Forelimb muscle (tissue), 1 donor: ENCODE measurements at places on chromosomes 16 and 17. TPM values are rescaled to one million over a fixed set of nuclear protein-coding genes. Genes with fewer than 3 reads are reported as not detected.

Gene PSKH1
- polyA plus RNA-seq, result 21.0 TPM

DNA sequence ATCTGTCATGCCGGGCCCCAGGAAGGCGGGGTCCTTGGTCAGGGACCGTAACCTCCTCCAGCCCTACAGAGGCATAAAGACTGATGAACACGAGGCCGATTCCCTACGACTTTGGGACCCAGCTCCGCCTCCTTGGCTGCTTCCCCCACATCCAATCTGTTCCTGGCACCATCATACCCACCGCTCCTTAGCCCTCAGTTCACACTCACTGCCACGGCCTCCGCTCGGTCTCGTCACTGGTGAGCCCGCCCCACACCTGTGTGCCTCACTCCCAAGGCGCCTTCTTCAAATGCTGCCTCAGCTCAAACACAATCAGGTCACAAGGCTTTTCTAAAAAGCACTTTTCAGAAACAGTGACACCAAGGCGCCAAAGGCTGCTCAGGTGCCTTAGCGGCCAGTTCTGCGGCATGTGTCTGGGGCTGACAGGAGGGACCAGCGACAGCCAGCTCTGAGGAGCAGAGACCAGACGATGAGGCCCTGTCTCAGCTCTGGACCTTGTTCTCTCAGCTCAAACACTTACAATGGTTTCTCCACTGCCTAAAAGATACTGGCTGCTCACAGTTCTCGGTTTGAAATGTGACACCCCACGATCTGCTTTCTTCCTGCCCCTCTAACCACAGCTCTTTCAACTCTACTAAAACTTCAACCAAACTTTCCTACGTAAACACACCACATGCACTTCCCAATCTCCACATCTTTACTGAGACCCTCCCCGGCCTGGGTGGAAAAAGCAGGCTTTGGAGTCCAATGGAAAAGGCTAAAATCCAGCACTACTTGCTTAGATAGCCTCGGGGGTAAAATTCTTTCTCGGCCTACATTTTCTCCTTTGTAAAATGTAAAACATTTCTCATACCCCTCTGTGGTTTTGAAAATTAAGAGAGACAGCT, 33.2 kb downstream of the CYB5D2 start:
- DNase-seq, result no peak

- no peak for DNase-seq
These were observed 655 bp upstream of the NPTX1 start for GRCh38 chr17:80476877-80477646.

GRCh38 chr17:7393613-7394451, 493 bp downstream of the PLSCR3 start:
- no peak for DNase-seq

DNA sequence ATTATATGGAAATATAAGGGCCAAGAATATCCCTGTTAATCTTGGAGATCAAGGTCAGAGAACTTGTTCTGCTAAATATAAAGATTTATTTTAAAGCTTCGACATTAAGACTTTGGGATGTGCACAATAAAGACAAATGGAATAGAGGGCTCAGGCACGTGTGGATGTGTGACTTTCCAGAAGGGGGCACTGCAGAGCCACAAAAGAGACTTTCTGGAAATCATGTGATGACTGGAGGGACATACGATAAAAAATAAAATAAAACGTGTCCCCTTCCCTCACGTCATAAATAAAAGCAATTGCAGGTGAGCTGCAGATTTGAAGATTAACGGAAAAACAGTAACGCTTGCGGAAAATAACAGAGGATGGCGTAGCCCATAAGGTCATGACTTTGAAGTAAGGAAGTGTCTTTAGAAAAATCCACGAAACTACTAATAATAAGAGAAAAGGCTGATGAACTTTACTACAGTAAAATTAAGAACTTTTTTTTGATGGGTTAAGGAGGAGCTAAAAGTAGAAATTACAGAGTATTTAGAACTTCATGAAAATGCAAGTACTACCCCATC, 9.4 kb upstream of the ENGASE start:
- DNase-seq, result no peak

DNA sequence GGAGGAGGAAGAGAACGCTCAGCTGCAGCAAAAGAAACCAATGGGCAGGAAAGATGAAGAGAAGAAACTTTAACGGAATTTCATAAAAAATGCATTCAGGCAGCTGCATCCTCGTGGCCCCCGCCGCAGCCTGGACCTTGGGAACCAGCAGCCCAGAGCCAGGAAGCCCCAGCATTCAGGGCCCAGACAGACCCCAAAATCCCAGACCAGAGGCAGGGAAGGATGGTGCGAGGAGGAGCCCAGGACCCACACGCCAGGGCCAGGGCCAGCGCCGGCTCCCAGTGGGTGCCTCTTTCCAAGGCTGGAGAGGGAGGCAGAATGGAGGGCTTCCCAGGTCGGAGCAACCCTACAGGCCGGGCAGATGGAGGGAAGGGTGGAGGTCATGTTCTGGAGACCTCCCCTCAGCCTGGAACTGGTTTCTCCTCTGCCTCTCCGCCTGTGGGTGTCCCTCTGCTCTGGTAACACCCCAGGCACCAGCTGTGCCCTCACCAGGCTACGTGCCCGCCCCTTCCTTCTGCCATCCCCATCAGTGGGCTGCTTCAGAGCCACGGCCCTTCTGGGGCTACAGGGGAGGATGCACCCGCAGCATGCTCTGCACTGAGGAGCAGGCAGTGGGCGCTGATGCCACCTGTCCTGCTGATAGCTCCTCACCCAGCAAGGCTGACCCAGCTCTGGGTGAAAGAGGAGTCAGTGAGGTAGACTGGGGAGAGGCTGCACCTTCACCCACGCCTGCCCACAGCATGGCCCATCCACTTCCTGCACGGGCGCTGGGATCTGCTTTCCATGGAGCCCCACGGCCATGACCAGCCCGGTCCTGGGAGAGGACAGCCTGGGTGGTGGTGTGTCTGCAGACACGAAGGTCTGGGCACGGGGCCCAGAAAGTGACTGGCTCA, 1.2 kb upstream of the MIF4GD start:
- no peak for DNase-seq

Gene CD300E
- polyA plus RNA-seq, result 0.04 TPM

Gene EPX
- 0.59 TPM for polyA plus RNA-seq

DNA sequence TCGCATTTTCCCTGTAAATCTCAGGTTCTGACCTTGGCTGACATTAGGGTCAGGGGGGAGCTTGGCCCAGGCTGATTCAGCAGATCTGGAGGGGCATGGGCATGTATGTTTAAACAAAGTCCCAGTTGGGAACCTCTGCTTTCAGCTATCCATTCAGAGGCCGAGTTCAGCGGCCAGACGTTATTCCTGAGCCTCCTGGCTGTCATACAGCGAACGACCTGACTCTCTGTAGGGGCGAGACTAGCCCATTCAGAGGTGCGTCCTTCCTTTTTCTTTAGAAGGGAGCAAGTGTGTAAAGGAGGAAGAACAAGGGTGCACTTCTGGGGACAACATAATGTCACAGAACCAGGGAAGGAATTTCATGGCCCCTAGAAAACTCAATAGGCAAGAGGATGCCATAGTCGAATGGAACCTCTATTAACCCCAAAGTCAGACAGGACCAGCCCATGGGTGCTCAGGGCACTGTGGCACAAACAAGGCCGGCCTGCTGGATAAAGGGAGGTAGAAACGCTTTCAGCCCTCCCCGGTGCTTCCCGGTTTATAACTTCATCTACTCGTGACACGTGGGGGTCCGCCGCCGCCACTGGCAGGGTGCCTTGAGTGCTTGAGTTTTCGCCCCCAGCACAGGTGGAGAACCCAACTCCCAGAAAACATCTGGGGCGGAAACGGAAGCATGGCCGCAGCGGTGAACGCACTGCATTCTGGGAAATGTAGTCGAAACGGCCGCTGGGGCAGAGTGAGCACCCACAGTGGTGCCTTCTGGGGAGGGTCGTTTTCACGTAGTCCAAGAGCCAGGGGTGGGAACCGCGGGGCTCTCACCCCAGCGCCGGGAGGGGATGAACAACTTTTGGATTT, 33.2 kb upstream of the PLCG2 start:
- DNase-seq, result peak; percentile 35

DNA sequence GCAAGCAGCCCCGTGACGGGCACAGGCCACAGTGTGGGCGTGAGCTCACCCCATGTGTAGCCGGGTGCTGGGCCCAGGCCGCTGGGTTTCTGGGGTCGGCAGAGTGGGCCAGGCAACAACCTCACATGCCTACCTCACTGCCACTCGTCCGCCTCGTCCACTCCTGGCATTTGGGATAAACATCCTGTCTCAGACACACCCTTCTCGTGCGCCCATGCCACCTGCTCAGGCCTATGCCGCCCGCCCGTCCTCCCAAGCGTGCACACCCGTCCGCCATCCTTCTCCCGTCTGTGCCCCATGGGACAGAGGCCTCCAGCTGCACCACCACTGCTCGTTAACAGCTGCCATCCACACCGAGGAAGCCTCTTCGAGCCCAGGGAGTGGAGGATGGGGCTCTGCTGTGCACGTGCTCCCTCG, 64.3 kb downstream of the KLHDC4 start:
- DNase-seq, result no peak

- DNase-seq, result no peak
These were observed 522 bp upstream of the POLDIP2 start for GRCh38 chr17:28357901-28358197.

Gene CORO6
- 96.8 TPM for polyA plus RNA-seq

- no peak for DNase-seq
These were observed 3.9 kb upstream of the ZNF598 start for GRCh38 chr16:2013527-2013926.

DNA sequence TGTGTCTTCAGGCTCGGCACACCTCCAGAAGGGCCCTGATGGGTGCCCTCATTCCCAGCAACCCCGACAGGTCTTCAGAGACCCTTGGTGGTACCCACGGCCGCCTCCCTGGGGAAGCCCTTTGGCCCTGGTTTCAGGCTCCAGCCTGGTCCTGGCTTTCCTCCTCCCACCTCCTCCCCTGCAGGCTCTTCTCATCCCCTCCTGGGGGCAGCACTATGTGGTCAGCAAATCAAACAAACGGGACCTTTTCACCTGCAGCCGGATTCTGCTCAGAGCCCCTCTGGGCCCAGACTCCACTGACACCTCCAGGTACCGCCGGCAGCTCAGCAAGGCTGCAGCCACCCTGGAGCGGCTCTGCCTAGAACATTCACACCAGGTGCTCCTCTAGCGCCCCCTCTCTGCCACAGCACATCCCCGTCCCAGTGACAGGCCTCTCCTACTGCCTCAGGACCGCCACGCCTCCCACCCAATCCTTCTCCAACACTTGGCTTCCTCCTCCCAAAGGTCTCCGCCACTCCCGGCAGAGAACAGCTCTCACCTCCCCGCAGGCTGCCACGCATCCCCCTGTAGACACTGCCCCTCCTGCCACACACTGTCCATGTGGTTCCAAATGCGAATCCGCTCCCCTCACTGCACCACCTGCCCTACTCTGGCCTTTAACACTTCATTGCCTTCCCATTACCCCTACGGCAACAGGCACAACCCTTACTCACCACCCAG, 12.0 kb downstream of the CORO7 start:
- no peak for DNase-seq

Gene MT1A
- polyA plus RNA-seq, result not detected

- DNase-seq, result no peak
These were observed 24.1 kb upstream of the DYNLL2 start for GRCh38 chr17:58059141-58059540.

GRCh38 chr16:17269439-17269838, 201.3 kb downstream of the XYLT1 start:
- DNase-seq, result no peak

DNA sequence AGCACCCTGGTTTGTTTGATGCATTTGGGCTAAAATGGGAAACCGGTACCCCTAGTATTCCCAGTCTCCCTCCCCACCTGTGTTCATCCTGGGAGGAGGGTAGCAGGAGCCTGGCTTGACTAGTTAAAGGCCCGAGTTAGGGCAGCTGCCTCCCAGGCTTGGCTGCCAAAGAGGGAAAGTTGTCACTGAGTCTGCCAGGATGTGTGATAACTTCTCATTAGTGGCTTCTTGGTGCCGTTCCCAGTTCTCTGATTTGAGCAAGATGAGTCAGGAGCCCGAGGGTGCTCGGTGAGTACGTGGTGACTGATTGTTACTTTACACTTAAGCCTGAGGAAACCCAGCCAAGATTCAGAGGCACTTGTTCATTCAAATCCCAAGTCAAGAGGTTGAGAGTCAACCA, 2.5 kb downstream of the KRT32 start:
- no peak for DNase-seq

DNA sequence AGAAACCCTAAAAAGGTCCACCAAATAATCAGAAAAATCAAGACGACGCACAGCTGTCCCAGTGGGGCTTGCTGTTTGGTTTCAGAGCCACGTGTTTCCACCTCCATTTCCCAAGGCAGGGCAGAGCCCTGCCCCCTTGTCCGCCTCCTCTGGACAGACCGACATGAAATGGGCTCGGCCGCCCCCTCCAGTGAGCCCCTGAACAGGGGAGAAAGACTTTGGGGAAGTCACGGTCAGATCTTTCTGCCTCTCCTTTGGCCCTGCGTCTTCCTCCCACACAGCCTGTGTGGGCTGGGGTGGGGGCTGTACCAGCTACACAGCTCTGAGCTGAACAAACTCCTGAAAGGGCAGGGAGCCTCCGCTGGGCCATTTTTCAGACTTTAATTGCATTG, 230.7 kb downstream of the ENGASE start:
- DNase-seq, result no peak

DNA sequence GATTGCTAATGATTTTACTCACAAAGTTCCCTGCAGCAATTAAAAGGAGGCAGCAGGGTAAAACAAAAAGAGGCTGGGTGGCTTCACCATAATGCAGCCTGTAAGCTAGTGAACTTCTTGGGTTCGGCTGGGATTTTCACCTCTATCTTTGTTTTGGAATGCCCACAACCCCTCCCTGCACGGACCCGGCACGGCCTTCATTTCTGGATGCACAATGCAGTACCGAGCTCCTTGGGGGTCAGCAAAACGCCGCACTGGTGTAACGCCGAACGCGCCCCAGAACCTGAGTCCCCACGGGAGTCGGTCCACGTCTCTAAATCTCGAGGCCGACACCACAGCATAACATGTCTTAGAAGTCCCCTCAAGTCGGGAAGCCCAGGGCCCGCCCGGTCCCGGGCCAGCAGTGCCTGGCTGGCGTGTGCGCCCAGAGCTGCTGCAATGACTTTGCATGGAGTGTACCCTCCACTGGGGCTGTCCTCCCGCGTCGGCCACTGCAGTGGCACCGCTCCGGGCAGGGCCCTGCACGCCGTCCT, 759 bp downstream of the UBE2O start:
- DNase-seq, result no peak

Gene TBX4
- 7.7 TPM for polyA plus RNA-seq

Gene TBC1D26
- polyA plus RNA-seq, result 0.35 TPM

Gene SLFN12L
- not detected for polyA plus RNA-seq

- peak; percentile 53 for DNase-seq
These were observed 77.8 kb upstream of the NOL11 start for GRCh38 chr17:67639979-67640378.

- no peak for DNase-seq
These were observed 13.0 kb downstream of the TLE7 start for GRCh38 chr16:71428883-71429282.
